ENCODE measurements at places on chromosomes 7 and 10. TPM values are rescaled to one million over a fixed set of nuclear protein-coding genes. Genes with fewer than 3 reads are reported as not detected.

GRCh38 chr7:132453826-132454225 is 122.4 kb downstream of the PLXNA4 start:
- no peak for DNase-seq

GRCh38 chr10:11527691-11528255 is 83.7 kb downstream of the USP6NL start:
- DNase-seq, result peak; percentile 24

DNA sequence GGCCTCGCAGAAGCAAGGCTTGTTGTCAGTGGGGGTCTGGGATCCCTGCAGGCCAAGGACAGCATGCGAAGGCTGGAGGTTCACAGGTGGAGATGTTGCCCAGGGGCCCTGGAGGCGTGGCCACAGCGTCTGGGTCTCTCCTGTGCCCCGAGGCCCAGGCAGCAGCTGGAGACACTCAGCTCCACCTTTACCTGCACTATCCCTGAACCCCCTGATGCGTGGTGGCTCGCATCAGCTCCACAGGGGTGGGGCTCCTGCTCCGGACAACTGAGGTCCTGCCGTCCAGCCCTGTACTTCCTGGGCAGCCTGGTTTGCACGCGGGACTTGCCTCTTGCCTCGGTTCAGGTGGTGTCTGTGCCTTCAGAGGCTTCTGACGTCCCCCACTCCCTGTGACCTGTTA is 54.6 kb upstream of the ZNF32 start:
- no peak for DNase-seq

The CPEB3 gene
- 1.1 TPM for total RNA-seq

The TMEM176B gene
- not detected for total RNA-seq

DNA sequence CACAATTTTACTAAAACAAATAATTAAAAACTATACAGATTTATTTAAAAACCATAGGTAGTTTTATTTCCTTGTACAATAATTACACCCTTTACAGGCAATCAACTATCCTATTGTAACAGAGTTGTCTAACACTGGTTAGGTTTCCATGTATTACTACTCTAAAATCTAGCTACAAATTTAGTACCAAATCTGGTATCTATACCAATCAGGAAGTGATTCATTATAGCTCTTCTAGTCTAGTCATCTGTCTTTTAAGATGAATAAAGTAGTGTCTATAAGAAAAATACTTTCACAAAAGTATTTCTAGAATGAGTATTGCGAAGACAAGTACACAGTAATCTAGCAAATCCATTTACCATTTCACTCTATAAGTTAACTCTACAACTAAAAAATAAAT is 16.9 kb downstream of the ZNF800 start:
- DNase-seq, result peak; percentile 25

The NUTM2B gene
- not detected for total RNA-seq

DNA sequence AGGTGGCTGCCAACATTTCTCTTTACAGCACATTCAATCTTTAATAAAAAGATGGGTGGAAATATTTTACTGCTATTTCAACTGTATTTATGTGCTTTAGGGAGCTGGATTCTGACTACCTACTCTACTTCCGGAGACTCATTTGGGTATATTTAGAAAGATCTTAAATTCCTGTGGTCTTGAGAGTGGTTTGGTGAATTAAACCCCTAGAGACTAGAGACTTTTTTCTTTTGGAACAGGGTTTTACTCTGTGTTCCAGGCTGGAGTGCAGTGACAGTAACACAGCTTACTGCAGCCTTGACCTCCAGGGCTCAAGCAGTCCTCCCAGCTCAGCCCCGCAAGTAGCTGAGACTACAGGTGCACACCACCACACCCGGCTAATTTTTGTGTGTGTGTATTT is 79.0 kb upstream of the HABP2 start:
- peak; percentile 89 for DNase-seq

The OR2A5 gene
- not detected for total RNA-seq

The GSAP gene
- 5.2 TPM for total RNA-seq

The CELF2 gene
- total RNA-seq, result 10.6 TPM

DNA sequence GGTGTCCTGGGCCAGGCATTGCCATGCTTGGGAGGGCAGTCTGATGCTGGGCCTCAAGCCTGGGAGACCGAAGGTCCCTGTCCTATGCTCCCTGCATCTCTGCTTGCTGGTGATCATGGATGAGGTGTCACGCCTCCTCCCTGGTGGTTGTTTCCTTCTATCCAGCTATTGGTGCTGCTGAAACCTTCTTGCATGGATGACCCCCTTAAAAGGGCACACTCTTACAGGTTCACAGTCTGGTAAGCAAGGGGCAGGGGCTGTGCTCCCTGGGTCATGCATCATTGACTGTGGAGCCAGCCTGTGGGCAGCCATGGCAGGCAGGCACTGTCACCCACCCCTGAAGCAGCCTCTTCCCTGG is 36.8 kb upstream of the SLC29A3 start:
- no peak for DNase-seq

The HMX2 gene
- not detected for total RNA-seq

- DNase-seq, result peak; percentile 9
Measured at GRCh38 chr7:51316262-51316665, 345 bp downstream of the COBL start.

The TMEM273 gene
- total RNA-seq, result not detected

GRCh38 chr7:90266808-90267207 is 21.8 kb downstream of the CFAP69 start:
- peak; percentile 83 for DNase-seq

- DNase-seq, result peak; percentile 58
Measured at GRCh38 chr7:108455998-108456677, at the start of gene NRCAM. TSS of gene NRCAM (minus strand) at chr7:108456436. CDS start at chr7:108240064, 216,372 bp downstream.

The ZFYVE27 gene
- total RNA-seq, result 32.6 TPM

GRCh38 chr7:45066409-45066808 is 22.4 kb downstream of the NACAD start:
- no peak for DNase-seq

DNA sequence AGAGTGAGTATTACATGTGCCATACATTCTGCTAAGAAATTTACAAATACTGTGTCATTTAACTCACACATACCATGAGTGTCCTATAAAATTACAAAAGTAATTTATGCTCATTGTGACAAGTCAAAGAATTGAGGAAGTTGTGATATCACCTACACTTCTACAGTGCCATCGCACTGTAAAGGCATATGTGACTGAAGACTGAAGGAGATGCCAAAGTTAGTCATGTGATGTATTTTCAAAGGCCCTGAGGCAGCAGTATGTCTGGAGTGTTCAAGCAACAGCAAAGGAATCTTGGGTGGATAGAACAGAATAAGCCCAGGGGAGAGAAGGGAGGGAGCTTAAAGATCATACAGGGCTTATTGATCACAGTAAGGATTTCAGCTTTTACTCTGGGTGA is 176.8 kb downstream of the WNT2 start:
- no peak for DNase-seq

- no peak for DNase-seq
Measured at GRCh38 chr7:67843001-67843565, 846.5 kb downstream of the TYW1 start.

DNA sequence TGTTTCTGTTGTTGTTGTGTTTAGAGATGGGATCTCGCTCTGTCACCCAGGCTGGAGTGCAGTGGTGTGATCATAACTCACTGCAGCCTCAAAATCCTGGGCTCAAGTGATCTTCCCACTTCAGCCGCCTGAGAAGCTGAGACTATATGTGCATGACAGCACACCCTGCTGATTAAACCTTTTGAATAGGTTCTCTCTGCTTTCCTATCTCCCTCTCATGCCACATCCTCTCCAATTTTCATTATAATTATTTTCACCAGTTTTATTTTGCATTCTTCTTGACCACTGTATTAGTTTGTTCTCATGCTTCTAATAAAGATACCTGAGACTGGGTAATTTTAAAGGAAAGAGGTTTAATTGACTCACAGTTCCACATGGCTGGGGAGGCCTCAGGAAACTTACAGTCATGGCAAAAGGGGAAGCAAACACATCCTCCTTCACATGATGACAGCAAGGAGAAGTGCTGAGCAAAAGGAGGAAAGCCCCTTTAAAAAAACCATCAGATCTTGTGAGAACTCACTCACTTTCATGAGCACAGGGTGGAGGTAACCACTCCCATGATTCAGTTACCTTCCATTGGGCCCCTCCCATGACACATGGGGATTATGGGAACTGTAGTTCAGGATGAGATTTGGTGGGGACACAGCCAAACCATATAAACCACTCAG is 12.9 kb downstream of the AGK start:
- DNase-seq, result no peak

DNA sequence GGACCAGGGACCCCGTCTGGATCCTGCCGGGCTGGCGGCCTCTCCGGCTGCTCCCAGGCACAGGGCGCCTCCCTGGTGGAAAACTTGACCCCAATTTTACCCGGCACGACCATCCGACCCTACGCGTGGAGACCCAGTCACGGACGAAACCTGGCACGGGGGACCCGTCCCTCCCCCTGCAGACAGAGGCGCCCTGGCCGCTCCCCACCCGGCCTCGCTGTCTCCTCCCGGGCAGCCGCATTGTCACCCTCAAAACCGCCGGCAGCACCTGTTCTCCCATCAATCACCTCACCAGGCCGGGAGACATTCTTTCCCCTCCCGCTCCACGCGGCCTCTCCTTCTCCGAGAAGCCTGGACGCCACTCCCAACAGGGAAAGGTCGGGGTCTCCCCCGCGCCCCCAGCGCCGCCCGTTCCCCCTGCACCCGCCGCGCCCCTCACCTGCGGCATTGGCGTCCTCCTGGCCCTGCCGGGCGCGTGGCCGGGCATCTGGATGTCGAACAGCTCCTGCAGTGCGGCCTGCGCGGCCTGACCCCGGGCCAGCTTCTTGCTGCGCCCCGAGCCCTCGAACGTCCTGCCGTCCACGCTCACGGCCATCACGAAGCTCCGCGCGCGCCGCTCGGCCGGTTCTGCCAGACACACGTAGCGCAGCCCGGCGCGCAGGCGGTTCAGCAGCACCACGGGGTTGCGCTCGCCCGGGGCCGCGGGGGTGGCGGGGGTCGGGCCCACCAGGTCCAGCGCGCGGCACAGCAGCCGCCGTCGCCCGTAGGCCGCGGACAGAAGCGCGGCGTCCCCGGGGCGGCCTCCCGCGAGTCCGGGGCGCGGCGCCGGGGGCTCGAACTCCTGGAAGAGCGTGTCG is 306.6 kb downstream of the WDR37 start:
- DNase-seq, result no peak

GRCh38 chr10:116408719-116409118 is 18.9 kb upstream of the PNLIPRP3 start:
- no peak for DNase-seq

The STEAP1B gene
- 45.1 TPM for total RNA-seq

DNA sequence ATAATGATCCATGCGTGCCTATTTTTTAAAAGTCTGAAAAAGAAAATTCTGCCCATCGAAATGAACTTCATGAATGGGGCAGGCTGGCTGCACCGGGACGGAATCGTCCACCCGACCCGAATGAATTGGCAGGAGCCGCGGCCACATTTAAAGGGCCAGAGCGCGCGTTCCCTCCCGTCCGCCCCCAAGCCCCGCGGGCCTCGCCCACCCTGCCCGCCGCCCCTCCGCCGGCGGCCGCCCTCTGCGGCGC is 319 bp upstream of the GATA3 start:
- peak; percentile 30 for DNase-seq

The CYP2E1 gene
- total RNA-seq, result not detected

GRCh38 chr7:4233621-4234497 is 448.2 kb upstream of the FOXK1 start:
- no peak for DNase-seq

- peak; percentile 56 for DNase-seq
Measured at GRCh38 chr10:51964630-51965029, 265.2 kb upstream of the CSTF2T start.

The CADPS2 gene
- 0.43 TPM for total RNA-seq

DNA sequence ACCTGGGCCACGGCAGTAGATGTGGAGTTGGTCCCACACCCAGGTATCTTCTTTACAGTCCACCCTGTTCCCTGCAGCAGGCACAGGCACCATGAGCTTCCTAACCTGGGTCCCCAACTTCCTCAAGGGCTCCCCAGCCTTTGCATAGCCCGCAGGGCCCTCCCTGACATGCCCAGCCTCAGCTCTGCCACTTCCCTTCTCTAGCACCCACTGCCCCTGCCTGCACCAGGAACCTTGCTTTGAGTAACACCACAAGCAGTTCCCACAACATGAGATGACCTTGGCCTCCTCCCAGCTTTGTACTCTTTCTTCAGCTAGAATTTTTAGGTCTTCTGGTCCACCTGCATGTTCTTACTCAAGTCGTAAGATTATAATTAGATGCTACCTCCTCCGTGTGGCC is 92.2 kb upstream of the ZPBP start:
- DNase-seq, result no peak

DNA sequence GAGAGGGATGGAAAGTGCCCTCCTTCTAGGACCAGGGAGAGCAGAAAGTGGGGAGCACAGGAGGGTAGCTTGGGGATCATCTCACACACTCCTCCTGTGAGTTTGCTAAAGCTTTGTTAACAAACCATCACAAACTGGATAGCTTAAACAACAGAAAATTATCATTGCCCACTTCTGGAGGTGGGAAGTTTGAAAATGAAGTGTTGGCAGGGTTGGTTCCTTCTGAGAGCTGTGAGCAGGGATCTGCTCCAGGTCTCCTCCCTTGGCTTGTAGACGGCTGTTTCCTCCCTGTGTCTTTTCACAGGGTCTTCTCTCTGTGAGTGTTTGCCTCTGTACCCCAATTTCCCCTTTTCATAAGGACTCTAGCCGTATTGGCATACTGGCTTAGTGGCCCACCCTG is 32.0 kb upstream of the CXCL12 start:
- no peak for DNase-seq

- no peak for DNase-seq
Measured at GRCh38 chr10:95312986-95313495, 22.2 kb upstream of the PDLIM1 start.

The GPR26 gene
- not detected for total RNA-seq

DNA sequence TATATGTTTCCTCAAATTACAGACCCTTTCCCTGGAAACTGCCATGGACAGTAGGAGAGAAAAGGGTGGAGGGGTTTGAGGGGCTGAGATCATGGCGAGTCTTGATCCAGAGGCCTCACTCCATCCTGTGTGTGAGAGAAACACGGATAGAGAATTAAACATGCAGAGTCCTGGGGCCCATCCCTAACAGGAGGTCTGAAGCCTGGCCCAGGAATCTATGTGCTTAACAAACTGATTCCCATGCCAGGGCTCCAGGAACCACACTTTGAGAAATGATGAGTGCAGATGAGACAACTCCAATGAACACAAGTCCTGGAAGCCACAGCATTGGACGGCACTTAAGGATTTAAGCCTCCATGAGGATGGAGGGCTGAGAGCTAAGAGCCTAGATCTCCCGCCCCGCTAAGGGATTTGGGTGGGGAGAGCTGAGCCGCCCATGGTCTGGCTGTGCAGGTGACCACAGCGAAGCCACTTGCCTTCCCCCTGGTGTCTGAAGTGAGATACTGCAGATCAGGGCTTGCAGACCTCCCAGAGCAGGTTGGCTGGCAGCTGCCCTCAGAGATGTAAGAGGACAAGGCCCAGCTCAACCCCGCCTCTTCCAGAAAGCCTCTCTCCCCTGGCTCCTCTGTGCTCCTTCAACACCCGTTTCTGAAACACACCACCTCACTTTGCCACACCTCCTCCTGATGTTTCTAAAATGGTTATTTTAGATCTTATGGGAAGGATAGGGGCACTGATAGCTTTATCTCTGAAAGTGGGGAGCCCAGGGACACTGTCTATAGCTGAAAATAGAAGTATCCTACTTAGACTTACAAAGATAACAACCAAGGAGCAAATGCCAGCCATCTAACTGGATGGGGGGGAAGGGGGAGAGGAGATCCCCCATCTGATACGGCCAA is 24.8 kb upstream of the EIF5AL1 start:
- peak; percentile 75 for DNase-seq

The METTL2B gene
- total RNA-seq, result 42.5 TPM

- no peak for DNase-seq
Measured at GRCh38 chr10:75377869-75378268, 23.7 kb downstream of the ZNF503 start.
